ENCODE measurements at places on chromosomes 7 and 10.
A peak's percentile ranks its signal among the peaks of the same experiment; 100 is the strongest.

DNA sequence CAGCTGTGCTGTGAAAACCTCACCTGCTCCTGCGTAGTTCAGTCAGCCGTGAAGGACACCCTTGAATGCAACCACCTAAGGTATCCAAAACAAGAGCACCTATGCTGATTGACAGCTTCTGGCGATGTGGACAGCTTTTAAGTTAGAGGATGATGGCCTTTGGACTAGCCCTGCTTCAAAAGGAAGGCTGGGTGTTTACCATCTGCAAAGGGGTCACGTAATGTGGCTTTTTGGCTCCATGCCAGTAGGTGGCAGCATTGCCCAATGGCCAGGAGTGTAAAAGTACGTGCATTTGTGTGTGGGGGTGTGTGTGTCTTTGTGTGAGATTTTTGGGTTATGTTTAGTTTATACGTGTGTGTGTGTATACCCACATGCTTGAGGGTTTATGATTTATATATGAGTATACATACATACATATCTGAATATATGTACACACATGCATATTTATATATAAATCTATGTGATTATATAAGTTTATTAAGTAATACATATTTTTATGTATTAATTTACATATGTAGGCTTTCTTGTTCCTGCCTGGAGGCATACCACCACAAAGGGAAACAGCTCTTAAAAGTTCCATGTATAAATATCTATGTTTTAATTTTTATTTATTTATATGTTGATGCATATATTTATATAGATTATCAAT, 236.3 kb upstream of the ANKRD30A start:
- peak; percentile 65 for DNase-seq

- no peak for DNase-seq
Observed at GRCh38 chr10:50400694-50401093, 149.4 kb upstream of the ASAH2 start.

DNA sequence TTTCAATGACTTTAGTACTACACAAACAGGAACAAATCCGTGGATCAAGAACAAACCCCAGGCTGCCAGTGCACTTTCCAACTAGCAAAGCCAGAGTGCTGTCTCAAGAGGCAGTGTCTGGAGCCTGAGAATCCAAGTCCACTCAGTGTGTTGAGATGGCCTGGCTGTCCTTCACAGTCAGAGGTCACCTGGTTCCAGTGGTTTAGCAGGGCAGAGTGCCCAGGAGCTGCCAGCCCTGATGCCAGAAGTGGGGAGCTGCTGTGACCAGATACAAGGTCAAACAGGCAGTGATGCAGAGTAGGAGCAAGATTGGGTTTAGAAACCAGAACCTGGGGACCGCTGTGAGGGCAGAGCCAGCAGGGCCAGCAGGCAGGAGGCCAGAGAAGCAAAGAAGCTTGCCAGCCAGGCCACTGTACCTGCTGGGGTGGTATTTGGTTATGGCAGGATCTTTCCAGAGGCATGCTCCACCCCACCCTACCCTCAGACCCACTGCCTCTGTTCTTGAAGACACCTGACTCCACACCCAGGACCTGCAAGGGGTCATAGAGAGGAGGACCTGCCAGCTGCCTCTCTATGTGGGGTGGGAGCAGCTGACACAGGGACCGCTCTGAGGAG, 35.6 kb upstream of the C10orf90 start:
- no peak for DNase-seq

- no peak for DNase-seq
Observed at GRCh38 chr10:113097036-113097435, 147.0 kb downstream of the TCF7L2 start.

DNA sequence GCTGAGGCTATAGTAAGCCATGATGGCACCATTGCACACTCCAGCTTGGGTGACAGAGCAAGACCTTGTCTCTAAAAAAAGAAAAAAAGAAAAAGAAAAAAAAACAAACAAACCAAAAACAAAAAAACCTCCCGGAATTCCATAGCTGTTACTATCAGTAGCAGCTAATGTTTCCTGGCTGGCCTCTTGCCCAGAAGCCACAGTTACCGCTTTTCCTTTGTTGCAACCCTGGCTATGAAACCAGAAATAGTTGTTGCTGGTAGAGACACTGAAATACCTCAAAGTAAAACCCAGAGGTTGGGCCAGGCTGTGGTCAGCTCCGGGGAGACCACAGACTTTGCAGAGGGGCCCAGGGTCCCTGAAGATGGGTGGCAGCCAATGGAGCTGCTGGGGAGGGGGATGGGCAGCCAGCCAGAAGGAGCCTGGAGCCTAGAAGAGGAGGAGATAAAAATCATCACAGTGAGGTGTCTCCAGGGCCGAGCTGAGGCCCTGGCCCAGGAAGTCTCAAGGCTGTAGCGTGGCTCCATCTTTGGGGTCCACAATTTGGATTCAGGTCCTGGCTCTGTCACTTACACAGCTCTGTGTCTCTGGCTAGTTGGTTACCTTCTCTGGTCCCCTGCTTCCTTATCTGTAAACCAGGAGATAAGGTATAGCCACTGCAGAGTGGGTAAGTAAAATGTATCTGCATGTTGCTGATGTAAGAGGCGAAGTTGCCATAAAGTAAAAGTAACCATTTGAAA, 3.4 kb upstream of the CHST12 start:
- peak; percentile 74 for DNase-seq

GRCh38 chr7:155529845-155530244, 16.5 kb downstream of the CNPY1 start:
- DNase-seq, result no peak

Data from head of caudate nucleus (tissue), 42 donors.